Left hindlimb (tissue), 1 donor: ENCODE measurements at places on chromosomes 3 and 15.

GRCh38 chr3:23640471-23641146 lies 165.1 kb upstream of the UBE2E1 start:
- no peak for DNase-seq

- DNase-seq = no peak
These were observed 31.7 kb upstream of the SYNM start for GRCh38 chr15:99073008-99073717.

- DNase-seq = peak; percentile 69
These were observed 46.4 kb downstream of the DNASE1L3 start for GRCh38 chr3:58164199-58164879.

GRCh38 chr15:51681303-51681963 lies at the start of gene SCG3:
Gene SCG3, plus strand, starts transcription at chr15:51681503. Its CDS starts 253 bp downstream, at chr15:51681756.
- DNase-seq = peak; percentile 75
